Activated CD8-positive, alpha-beta memory T cell treated with anti-CD3 and anti-CD28 coated beads, Interleukin-2, amount 10 ng/mL, durations not matched to agents 7 days and 5 days (primary cell): ENCODE measurements at places on chromosomes 1 and 21.

DNA sequence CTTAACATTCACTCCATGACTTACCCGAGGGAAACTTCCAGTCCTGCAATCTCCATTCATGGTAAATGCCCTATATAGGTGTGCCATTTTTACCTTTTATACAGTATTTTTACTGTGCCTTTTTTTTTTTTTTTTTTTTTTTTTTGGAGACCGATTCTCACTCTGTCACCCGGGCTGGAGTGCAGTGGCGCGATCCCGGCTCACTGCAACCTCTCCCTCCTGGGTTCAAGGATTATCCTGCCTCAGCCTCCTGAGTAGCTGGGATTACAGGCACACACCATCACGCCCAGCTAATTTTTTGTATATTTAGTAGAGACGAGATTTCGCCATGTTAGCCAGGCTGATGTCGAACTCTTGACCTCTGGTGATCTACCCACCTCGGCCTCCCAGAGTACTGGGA is 124.4 kb upstream of the PLPPR4 start:
- DNase-seq, result no peak

GRCh38 chr1:195568389-195568788 is 1039.9 kb downstream of the KCNT2 start:
- DNase-seq, result no peak

DNA sequence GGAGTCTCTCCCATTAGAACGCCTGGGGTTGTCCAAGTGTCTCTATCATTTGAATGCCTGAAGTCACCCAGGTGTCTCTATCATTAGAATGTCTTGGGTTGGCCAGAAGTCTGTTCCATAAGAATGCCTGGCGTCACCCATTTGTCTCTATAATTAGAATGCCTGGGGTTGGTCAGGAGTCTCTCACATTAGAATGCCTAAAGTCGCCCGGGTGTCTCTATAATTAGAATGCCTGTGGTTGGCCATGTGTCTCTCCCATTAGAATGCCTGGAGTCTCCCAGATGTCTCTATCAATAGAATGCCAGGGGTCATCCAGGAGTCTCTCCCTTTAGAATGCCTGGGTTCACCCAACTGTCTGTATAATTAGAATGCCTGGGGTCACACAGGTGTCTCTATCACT is 54.5 kb downstream of the RNF187 start:
- DNase-seq, result no peak

DNA sequence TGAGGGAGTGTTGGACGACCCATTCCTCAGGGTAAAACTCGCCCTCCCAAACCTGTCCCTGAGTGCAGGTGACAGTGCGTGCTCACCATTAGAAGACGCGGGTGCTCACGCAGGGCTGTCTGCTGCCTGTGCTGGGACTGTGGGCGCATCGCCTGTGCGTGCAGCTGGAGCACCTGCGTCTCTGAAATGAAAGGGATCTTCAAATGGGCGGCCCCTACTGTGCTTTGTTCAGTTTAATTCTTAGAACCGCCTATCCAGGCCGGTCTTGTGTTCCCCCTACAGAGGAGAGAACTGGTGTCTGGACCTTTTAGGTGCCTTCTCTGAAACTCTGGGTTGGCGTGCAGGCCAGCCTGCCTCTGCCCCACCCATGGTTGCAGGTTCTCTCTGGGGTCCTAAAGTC is 125.8 kb downstream of the PCBP3 start:
- DNase-seq, result no peak

- no peak for DNase-seq
Measured at GRCh38 chr1:30462826-30463425, 260.5 kb downstream of the MATN1 start.
